ENCODE measurements at places on chromosomes 3 and 15.

DNA sequence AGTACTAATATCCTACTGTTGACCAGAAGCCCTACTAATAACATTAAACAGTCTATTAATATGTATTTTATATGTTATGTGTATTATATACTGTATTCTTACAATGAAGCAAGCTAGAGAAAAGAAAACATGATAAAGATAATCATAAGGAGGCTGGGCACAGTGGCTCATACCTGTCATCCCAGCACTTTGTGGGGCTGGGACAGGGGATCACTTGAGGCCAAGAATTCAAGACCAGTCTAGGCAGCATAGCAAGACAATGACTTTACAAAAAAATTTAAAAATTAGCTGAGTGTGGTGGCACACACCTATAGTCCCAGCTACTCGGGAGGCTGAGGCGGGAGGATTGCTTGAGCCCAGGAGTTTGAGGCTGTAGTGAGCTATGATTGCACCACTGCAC, 8.9 kb upstream of the HERC1 start:
- DNase-seq, result no peak

GRCh38 chr15:27481768-27482167, 510.8 kb downstream of the GABRG3 start:
- no peak for DNase-seq

DNA sequence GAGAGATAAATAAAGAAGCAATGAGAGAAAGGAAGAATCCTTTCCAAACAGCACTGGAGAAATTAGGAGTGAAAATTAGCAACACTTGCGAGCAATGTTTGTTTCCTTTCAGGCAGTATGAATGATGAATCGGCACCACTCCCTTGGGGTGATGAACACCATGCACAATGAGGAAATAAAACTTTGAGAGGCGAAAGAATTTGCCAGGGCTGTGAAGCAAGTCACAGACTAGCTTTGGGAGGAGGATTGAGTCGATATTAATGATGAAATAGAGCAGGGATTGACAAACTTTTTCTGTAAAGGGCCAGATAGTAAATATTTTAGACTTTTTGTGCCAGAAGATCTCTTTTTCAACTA, 237.7 kb downstream of the AGBL1 start:
- DNase-seq, result no peak

GRCh38 chr15:34271493-34271892, 46.7 kb downstream of the EMC4 start:
- DNase-seq, result no peak

DNA sequence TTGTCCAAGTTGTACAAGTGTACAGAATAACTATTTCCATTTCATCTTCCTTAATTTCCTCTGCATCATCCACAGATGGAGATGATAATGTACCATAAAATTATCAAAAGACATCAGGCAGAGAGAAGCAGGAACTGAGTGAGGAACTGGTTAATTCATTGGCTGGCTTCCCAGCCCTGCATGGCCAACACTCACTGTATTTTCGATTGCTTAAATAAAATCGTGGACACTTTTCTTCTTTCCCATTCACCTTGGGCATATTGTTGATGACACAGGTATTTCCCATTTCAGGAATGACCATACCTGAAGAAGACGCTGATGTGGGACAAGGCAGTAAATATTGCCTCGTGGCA, 144.2 kb upstream of the ABHD17C start:
- no peak for DNase-seq

GRCh38 chr15:80736560-80736959, 41.5 kb downstream of the ABHD17C start:
- no peak for DNase-seq

- DNase-seq, result no peak
Observed at GRCh38 chr3:134312072-134312872, 61.6 kb upstream of the RYK start.

- DNase-seq, result no peak
Observed at GRCh38 chr3:15557511-15557946, 36.0 kb upstream of the COLQ start.

GRCh38 chr15:63246691-63247469, 30.5 kb upstream of the APH1B start:
- DNase-seq, result no peak

DNA sequence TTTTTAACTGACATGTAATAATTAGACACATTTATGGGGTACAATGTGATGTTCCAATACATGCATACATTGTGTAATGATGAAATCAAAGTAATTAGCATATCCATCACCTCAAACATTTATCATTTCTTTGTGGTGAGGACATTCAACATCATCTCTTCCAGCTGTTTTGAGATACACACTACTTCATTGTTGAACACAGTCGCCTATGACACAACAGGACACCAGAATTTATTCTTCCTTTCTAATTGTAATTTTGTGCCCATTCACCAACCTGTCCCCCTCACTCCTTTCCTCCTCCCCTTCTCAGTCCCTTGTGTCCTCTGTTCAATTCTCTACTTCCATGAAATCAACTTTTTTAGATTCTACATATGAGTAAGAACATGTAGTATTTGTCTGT, 113.4 kb upstream of the CBLB start:
- no peak for DNase-seq

GRCh38 chr15:52786436-52787122, 3.6 kb downstream of the ONECUT1 start:
- DNase-seq, result no peak

GRCh38 chr3:123693584-123694190, 108.8 kb upstream of the HACD2 start:
- no peak for DNase-seq

- DNase-seq, result no peak
Observed at GRCh38 chr15:85142312-85142711, 160.7 kb downstream of the PDE8A start.

GRCh38 chr15:38564557-38565286, at the start of gene RASGRP1:
TSS of gene RASGRP1 (minus strand) at chr15:38564814. CDS start at chr15:38564628, 186 bp downstream.
- peak; percentile 55 for DNase-seq

DNA sequence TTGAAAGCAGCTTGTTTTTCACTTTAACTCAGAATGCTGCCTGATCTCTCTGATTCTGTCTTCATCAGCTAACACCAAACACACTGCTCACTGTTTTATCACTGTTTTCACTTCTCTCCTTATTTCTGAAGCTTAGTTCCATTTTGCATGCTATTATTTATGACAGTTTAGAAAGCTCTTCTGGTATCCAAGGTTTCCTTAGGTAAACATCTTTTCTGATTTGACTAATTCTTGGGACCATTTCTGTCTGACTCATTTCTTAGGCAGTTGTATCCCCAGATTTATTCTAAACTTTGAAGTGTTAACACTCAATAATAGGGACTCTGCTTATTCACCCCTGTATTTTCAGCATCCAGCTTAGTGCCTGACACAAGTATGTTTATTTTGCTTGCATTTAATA, 167.7 kb downstream of the BCHE start:
- no peak for DNase-seq

DNA sequence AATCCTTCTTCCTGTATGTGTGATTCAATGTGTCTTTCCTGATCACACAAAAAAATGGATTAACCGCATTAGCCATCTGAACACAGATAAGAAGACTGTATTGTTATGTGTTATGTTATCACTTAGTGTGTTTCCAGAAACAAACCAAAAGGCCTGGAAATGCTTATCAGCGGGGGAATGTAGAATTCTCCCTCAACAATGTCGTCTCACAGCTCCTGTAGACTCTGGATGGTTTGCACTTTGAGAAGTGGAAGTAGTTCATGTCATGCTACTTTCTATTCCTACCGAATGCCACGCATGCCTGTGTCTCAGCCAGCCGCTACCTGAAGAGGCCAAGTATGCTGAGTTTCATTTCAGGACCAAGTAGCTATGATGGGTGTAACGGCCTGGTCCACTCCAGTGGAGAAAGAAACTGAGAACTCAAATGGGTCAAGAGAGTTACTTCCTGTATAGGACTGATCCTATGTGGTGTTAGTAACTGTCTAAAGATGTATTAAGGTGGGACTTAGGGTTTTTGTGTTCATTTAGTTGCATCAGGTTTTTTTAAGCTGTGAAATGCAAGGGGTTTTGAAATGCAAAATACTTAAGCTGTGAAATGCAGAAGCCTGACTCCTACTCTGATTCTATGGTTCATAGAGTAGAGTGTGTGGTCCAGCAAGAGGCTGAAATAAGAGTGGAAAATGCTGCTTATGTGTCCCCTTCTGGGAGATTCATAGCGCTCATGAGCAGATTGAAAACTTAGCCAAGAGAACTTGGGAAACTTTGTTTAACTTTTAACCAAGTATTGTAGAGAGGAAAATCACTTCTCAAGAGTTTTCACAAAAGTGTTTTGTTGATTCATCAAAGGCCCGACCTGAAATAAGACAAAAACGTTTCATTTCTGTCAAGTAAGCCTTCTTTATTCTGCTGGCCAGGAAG, 118.5 kb upstream of the LMOD3 start:
- DNase-seq, result no peak

DNA sequence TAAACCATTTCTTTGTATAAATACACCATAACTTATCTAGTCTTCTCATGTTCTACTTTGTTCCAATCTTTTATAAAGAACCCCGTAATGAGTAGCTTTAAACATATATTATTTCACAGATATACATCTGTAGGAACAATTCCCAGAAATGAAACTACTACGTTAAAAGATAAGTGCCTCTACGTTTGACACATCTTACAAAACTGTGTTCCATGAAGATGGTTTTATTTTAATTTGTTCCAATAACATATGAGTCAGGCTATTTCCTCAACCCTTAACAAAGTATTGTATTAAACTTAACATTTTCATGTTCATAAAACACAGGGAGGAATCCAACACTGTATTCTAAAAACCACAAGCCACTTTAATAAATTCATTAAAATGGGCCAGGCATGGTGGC, 52.9 kb downstream of the TRPM7 start:
- DNase-seq, result no peak

GRCh38 chr3:16995601-16996000, 110.8 kb downstream of the PLCL2 start:
- DNase-seq, result no peak

- DNase-seq, result no peak
Observed at GRCh38 chr15:86765281-86765680, 685.6 kb downstream of the AGBL1 start.

DNA sequence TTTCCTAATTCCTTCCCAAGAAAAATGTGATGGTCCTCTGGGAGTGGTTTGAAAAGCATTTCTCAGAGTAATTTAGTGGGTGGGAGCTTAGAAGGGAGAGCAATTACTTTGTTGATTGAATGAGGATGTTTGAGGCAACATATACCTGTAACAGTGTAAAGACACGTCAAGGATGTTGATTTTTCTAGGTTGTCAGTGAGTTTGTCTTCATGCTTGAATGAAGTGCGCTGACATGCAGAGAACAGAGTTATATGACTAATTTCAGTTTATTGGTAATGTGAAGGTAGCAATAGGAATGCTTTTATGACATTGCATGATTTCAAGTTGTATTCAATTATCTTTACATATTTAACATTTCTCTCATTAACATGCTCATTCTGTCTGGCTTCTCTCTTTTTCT, 286.9 kb downstream of the NFKBIZ start:
- DNase-seq, result no peak

DNA sequence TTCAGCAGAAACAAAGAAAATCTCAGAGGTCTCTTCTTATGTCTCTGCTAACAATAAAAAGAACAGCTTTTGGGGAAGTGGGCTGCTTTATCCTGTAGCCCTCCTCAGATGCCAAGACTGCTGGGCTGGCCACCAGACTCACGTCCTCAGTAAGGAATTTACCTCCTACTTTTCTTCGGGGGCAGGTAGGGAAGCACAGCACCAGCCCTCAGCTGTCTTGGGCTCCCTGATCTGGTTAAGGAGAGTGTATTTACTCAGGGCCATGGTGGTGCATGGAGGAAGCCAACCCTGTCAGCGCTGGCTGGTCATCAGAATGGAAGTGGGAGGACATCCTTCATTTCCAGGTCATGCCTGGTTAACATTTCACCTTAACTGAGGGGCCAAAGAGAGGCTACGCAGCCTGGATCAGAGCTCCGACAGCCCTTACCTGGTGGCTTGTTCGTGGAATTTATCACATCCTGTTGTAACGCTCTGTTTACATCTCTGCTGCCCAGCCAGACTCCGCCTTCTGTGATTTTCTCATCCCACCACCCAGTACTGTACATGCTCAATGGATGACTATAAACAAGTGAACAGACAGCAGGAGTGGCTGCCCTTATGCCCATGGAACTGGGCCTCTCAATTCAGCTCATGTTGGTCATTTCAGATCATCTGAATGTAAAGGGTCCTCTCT, 108.3 kb downstream of the IGF2BP2 start:
- DNase-seq, result no peak

DNA sequence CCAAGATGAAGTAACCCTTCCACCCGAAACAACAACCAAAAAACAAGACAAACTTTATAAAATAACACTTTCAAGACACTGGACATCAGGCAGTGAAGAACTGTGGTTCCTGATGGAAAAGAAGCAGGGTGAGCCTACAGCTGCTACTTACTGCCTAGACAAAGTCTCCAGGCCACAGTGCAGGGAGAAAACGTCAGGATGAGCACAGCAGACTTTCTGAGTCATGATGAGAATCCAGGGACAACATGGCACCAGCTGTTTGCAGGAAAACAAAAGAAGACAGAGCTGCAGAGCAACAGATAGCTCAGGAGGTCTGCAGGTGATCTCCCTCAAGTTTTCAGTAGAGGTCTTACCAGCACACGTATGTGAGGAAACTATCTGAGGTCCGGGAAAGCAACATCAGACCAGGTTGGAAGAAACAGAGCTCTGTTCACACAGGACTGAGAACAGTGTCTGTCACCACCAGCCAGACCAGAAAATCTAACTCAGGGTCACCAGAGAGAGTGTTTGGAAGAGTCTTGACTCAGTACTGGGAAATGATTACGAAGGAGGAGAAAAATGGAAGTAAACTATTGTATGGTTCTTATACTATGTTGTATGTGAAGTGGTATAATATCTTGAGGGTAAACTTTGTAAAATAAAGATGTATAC, 108.9 kb downstream of the ANO10 start:
- no peak for DNase-seq

DNA sequence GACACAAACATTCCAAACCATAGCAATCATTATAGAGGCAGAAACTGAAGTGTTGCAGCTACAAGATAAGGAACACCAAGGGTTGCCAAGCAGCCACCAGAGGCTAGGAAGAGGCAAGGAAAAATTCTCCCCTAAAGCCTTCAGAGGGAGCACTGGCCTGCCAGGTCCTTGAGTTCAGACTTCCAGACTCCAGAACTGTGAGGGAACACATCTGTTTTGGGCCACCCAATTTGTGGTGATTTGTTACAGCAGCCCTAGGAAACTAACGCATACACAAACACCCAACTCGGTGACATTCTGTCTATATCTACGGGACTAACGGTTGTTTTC, 54.6 kb downstream of the MB21D2 start:
- no peak for DNase-seq

GRCh38 chr3:142237891-142238290, 12.5 kb upstream of the GK5 start:
- DNase-seq, result no peak

- DNase-seq, result no peak
Observed at GRCh38 chr15:70406617-70407335, 309.1 kb upstream of the TLE3 start.

DNA sequence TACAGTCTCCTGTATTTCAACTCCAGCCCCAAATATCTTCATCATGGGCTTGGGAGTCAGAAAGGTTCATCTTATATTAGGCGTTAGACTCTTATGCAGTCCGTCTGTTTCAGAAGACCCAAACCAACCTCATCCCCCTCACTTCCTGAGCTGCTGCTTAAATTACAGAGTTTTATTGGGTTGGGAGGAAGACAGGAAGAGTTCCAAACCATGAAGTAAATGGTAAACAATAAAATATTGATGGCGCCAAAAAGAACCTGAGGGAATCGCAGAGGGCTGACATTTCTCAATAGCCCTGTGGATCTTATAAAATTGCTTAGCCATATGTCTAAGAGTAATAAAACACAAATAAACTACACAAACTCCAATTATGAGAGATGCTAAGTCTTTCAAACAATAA, 116.9 kb upstream of the C3orf80 start:
- no peak for DNase-seq

Measured in stimulated activated CD8-positive, alpha-beta memory T cell treated with anti-CD3 and anti-CD28 coated beads, Interleukin-15, amount 100 ng/mL, for 24 hours (primary cell).